ENCODE measurements at places on chromosomes 3 and 15.

GRCh38 chr3:56737006-56737405, 53.9 kb upstream of the TASOR start:
- DNase-seq: no peak

- no peak for DNase-seq
Measured at GRCh38 chr3:49173116-49173791, 1.9 kb downstream of the KLHDC8B start.

DNA sequence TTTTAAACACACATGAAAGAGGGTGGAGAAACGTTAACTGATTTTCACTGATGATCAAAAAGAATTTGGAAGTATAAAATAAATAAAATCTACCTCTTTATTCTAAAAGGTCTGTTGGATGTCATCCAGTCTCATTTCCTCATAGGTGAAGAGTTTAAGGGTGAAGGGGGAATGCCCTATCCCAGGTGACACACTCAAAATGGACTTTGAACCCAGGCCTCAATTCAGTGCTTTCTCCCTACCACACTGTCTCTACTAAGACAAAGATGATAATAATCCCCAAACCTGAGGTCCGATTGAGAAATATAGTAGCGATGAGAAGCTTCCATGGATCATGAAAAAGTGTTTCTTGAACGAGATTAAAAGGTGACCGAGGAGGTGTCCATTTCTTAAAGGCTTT, 5.1 kb upstream of the EFCAB12 start:
- DNase-seq: no peak

- no peak for DNase-seq
Measured at GRCh38 chr3:42681361-42682038, 3.8 kb upstream of the KLHL40 start.

GRCh38 chr3:73448041-73448440, 176.7 kb downstream of the PDZRN3 start:
- no peak for DNase-seq

GRCh38 chr3:99620976-99621375, 17.4 kb upstream of the COL8A1 start:
- no peak for DNase-seq

GRCh38 chr3:106862067-106862466, 515.2 kb upstream of the CCDC54 start:
- no peak for DNase-seq

- DNase-seq: no peak
Measured at GRCh38 chr15:56802161-56802560, 68.9 kb upstream of the ZNF280D start.

DNA sequence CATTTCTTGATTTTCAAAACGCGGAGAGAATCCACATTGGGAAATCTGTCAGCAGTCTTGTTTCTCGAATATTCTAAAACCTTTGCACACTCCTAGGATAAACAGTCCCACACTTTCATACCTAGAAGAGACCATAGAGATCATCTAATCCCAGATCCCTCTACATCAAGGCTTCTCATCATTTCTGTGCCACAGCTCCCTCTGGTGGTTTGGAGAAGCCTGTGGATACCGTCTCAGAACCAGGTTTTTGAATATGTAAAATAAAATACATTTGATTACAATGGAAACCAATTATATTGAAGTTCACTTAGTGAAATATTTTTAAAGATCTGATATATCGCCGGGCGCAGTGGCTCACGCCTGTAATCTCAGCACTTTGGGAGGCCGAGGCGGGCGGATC, 211.9 kb upstream of the GOLGA6L4 start:
- DNase-seq: no peak
